ENCODE measurements at places on chromosomes 6 and 20. TPM values are rescaled to one million over a fixed set of nuclear protein-coding genes. Genes with fewer than 3 reads are reported as not detected.

The PRPF6 gene
- total RNA-seq: 64.5 TPM

DNA sequence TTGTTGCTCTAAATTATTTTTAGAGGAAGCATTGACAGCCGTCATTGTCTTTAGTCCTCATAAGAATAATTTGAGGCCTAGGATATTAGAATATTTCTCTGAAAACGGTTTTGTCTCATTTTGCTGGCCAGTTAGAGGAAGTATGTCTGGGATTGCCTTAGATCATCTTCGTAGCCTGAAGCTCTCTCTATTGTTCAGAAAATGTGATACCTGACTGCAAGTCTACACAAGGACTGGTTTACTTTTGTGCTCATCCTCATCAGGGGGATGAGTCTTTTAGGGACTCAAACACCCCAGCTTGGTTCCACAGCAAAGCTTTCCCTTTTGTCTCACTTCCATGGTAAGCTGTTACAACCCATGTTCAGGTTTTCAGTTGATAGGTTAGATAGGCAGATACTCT, 141.8 kb downstream of the FARS2 start:
- H3K36me3 ChIP-seq: peaks cover 7% of the 10 kb centered on the region
- no peak overlapping the region for H3K27ac ChIP-seq
- peaks cover 17% of the 10 kb centered on the region for H3K4me1 ChIP-seq
- H3K4me3 ChIP-seq: no peak overlapping the region

- no peaks in the 10 kb centered on the region for H3K36me3 ChIP-seq
- no peak for DNase-seq
- H3K27ac ChIP-seq: no peak overlapping the region
- H3K4me1 ChIP-seq: no peaks in the 10 kb centered on the region
- no peak overlapping the region for H3K4me3 ChIP-seq
- H3K27me3 ChIP-seq: no peaks in the 10 kb centered on the region
Observed at GRCh38 chr6:161918628-161919205, 644.9 kb upstream of the AGPAT4 start.

DNA sequence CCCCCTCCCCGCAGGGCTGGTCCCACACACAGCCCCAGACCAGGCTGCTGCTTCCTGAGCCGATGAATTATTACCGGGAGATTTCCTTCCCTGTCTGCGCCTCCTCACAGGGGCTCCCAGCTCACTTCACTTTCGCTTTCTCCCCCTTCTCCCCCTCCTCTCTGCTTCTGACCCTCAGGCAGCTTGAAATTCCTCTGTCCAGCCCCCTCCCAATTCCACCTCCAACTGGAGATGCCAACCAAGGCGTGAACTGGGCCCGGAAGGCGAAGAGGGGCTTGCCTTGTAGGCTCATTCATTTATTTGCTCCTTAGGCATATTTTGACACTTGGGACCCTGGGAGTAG, 1.7 kb upstream of the TCF15 start:
- H3K4me1 ChIP-seq: peaks cover 9% of the 10 kb centered on the region
- H3K27ac ChIP-seq: no peak overlapping the region
- H3K27me3 ChIP-seq: peaks cover 65% of the 10 kb centered on the region
- DNase-seq: no peak
- no peaks in the 10 kb centered on the region for H3K36me3 ChIP-seq

DNA sequence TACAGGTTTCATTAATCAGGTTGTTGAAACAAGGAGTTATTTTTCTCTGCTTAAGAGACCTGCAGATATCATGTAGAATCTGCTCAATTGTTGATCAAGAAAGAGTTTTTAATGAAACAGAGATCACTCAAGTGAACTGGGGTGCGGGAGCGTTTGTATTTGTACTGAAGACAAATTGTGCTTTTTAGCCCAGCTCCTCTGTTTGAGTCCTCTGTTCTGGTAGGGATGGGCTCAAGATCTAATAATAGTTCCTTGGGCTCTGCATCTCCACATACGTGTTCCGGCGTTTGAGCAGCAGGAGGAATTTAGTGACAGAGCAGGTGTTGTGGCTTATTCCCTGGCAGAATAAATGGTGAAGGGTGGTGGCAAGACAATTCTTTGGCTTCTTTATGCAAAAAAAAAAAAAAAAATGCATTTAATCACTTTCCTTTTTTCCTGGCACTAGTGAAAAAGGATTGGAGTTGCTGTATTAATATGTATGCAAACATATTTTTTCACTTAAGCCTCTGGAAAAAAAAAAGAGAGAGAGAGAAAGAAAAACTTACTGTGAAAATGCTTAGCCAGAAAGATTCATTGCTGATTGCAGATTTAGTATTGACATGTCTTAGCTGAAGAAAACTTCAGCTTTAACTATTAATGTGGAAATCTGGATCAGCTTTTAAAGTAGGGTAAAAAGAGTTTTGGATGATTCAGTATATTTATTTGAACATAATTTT, 4.0 kb downstream of the CITED2 start:
- peaks cover 11% of the 10 kb centered on the region for H3K36me3 ChIP-seq
- peaks cover 43% of the 10 kb centered on the region for H3K4me1 ChIP-seq
- peak overlapping the region; percentile 57 for H3K4me3 ChIP-seq
- DNase-seq: no peak
- no peaks in the 10 kb centered on the region for H3K27me3 ChIP-seq

- H3K36me3 ChIP-seq: peaks cover 6% of the 10 kb centered on the region
- no peak overlapping the region for H3K4me3 ChIP-seq
- no peak overlapping the region for H3K27ac ChIP-seq
- no peaks in the 10 kb centered on the region for H3K27me3 ChIP-seq
- H3K4me1 ChIP-seq: no peaks in the 10 kb centered on the region
Observed at GRCh38 chr6:11793277-11793676, 14.7 kb upstream of the ADTRP start.

- H3K36me3 ChIP-seq: no peaks in the 10 kb centered on the region
- H3K4me1 ChIP-seq: no peaks in the 10 kb centered on the region
- no peak overlapping the region for H3K27ac ChIP-seq
Observed at GRCh38 chr6:167845856-167846255, 19.1 kb downstream of the AFDN start.

Data from activated naive CD8-positive, alpha-beta T cell treated with anti-CD3 and anti-CD28 coated beads for 36 hours (primary cell).